ENCODE measurements at places on chromosomes 5 and 9.

DNA sequence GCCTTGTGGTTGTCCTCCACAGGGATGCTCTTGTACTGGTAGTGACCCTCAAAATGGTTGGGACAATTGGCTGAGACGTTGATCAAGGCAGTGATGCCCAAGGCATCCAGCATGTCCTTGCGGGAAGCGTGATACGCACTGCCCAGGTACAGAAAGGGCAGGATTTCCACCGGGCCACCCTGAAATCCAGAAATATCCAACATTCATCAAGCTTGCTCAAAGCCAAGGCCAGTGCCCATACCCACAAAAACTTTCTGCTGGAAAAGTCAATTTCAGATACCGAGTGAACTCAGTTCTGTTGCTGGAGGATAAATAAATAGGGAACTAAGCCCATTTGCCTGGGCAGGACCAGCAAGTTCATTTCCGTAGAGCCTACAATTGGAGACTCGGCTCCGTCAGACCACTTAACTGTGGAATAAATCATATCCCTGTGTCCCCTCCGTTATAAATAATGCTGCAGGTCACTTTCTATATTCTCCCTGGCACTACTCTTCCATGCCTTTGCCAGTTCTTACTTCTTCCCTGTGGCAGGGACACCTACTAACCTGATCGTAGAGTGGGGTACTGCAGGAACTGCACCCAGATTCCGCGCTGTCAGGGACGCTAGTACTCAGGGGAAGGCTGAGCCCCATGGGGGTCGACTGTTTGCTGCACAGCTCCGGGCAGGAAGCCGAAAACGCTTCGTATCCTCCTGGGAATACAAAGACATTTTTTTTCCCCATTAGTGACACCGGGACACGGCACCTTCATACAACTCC lies 1.2 kb downstream of the DUSP1 start:
- DNase-seq = no peak

DNA sequence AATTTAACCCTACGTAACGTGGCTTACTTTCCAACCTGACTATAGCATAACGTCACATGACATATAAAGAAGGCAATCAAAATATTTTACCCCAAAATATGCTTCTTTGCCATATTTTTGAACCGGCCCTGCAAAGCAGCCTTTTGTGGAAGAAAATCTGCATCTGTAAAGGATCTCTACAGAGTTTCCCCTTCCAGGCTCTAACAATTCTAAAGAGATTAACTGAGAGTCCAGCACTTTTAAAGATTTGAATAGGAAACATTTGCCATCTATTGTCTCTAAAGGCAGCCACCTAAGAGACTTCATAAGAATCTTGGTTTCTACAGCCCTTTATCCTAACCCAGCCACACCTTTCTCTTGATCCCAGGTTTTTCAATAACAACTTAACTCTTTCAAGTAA lies 22.7 kb downstream of the AP3B1 start:
- no peak for DNase-seq

GRCh38 chr5:178116143-178116885 lies 3.0 kb downstream of the N4BP3 start:
- no peak for DNase-seq

DNA sequence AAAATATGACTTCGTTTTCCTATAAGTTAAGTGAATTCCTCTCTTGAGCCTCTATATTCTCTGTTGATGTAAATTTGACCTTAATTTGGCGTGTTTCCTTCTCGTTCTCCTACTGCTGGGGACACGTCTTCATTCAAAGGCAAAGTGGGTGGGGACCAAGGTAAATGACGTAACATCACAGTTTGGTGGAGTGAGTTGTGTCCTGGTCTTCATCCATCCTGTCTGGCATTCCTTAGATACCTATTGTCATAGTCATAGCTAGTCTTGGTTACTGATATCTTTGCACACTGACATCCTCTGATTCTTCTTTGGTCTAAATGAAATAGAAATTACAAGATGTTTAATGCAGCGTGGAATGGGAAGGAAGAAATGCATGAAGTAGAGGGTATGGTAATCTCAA lies 108.5 kb downstream of the NNT start:
- DNase-seq = no peak

GRCh38 chr5:4625206-4625896 lies 514.8 kb upstream of the ADAMTS16 start:
- no peak for DNase-seq

DNA sequence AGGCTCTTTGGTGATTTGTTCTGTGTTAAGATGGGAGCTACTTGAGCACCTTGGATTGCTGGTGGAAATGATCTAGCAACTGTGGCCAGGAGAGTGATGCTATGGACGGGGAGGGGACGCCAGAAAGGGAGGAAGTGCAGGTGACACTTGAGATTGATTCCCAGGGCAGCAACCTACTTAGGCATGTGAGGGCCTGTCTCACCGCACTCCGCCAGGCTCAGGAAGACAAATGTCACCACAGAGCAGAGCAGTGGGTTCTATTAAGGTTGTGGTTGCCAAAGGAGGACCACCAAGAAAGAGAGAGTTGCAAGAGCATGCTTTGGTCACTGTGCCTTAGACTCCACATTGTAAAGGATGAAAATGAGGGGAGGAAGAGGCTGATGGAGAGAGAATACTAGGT lies 404.3 kb downstream of the IRX1 start:
- no peak for DNase-seq

GRCh38 chr5:61884252-61884855 lies 421.7 kb upstream of the KIF2A start:
- no peak for DNase-seq

DNA sequence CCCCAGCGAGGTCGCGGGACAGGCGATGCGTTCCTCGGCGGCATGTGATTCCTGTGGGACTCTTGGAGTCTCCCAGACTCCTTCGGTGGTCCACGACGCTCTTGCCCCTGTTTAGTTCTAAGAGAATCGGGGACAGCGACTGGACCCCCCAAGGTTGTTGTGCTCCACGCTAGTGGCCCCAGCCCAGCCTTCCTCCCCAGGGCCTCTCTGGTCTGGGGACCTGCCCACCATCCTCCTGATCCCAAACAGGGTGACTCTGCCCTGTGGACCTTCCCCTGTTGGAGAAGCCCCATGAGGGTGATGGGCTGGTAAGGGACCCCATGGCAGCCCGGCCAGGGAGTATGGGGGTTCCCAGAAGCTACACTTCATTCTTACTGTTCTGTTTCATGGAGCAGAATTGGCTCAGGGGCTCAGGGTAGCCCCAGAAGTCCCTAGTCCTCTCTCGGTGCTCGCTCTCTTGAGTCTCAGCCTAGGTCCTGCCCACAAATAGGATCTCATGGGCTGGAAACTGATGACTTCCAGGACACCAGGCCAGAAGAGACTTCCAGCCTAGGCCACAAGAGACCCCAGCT lies 880 bp downstream of the CARD19 start:
- DNase-seq = no peak

- no peak for DNase-seq
Observed at GRCh38 chr9:70954126-70954525, 167.3 kb downstream of the TRPM3 start.

- DNase-seq = no peak
Observed at GRCh38 chr9:81999806-82000205, 11.2 kb downstream of the SPATA31D1 start.

DNA sequence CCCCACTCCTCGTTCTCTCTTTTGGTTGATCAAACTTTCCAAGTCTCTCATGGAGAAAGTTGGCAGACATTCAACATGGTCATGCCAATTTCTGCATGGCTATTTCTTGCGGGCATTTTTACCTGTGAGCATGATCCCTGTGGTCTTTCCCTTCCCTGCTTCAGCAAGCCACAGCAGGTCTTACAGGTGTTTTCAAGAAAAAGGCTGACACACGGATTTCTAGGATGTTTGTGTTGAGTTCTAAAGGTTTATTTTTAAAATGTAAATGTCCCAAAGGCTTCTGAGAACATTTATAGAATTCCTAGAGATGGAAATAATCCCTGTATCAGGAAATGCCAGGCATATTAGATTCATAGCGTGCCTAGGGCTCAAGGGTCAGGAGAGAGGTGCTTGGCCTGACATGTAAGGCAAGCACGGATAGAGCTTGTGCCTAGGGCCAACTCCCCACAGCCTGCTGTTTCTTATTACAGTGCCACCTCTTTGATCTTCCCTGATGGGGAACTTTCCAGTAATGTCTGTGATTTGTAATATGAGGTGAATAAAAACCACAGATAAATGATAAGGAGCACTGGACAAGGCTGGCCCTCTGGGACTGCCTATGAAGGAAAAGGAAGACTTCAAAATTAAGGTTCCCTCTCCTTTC lies 79.8 kb downstream of the MUSK start:
- no peak for DNase-seq
